Neural crest cell (in vitro differentiated cells): ENCODE measurements at places on chromosomes 5 and 9. TPM values are rescaled to one million over a fixed set of nuclear protein-coding genes. Genes with fewer than 3 reads are reported as not detected.

GRCh38 chr5:174436750-174437149 lies 287.6 kb upstream of the MSX2 start:
- no peak overlapping the region for H3K4me3 ChIP-seq
- H3K36me3 ChIP-seq: peaks cover 4% of the 10 kb centered on the region
- no peak overlapping the region for H3K27ac ChIP-seq

GRCh38 chr5:17918373-17919104 lies 284.3 kb downstream of the TAF11L14 start:
- no peak overlapping the region for H3K4me3 ChIP-seq
- no peak overlapping the region for H3K27ac ChIP-seq
- no peaks in the 10 kb centered on the region for H3K36me3 ChIP-seq
- H3K4me1 ChIP-seq: no peaks in the 10 kb centered on the region
- no peaks in the 10 kb centered on the region for H3K27me3 ChIP-seq
- DNase-seq: no peak

- no peaks in the 10 kb centered on the region for H3K36me3 ChIP-seq
- DNase-seq: no peak
- H3K4me1 ChIP-seq: no peaks in the 10 kb centered on the region
- H3K27ac ChIP-seq: no peak overlapping the region
- peaks cover 4% of the 10 kb centered on the region for H3K27me3 ChIP-seq
These were observed 5.1 kb downstream of the CCIN start for GRCh38 chr9:36174271-36174670.

Gene PAIP2
- total RNA-seq: 103 and 104 TPM in 2 replicates

Gene PHF2
- total RNA-seq: 34.4 and 34.7 TPM in 2 replicates

Gene ELOVL7
- 0.42 and 0.96 TPM in 2 replicates for total RNA-seq

Gene DBH
- total RNA-seq: 0.59 and 0.75 TPM in 2 replicates

Gene PDE6A
- total RNA-seq: not detected in 2 replicates

Gene ALDOB
- not detected in 2 replicates for total RNA-seq
